ENCODE measurements at places on chromosomes 16 and 17. TPM values are rescaled to one million over a fixed set of nuclear protein-coding genes. Genes with fewer than 3 reads are reported as not detected.

The SCARF1 gene
- 2.3 TPM for total RNA-seq

The SKAP1 gene
- 0.68 TPM for total RNA-seq

The SETD6 gene
- 11.7 TPM for total RNA-seq

The SERPINF2 gene
- total RNA-seq = 2.7 TPM

All from esophagus mucosa (tissue), 1 donor.